ENCODE measurements at places on chromosomes 2 and 18. TPM values are rescaled to one million over a fixed set of nuclear protein-coding genes. Genes with fewer than 3 reads are reported as not detected.

ADD2 gene
- total RNA-seq: 4.7 TPM

RTP5 gene
- 1.2 TPM for total RNA-seq

MAB21L4 gene
- total RNA-seq: not detected

STAM2 gene
- total RNA-seq: 20.8 TPM

GRCh38 chr2:60520917-60521539 is 32.4 kb downstream of the BCL11A start:
- no peaks in the 10 kb centered on the region for H3K36me3 ChIP-seq
- DNase-seq: no peak
- H3K4me1 ChIP-seq: peaks cover 14% of the 10 kb centered on the region
- peaks cover 4% of the 10 kb centered on the region for H3K27me3 ChIP-seq

DNA sequence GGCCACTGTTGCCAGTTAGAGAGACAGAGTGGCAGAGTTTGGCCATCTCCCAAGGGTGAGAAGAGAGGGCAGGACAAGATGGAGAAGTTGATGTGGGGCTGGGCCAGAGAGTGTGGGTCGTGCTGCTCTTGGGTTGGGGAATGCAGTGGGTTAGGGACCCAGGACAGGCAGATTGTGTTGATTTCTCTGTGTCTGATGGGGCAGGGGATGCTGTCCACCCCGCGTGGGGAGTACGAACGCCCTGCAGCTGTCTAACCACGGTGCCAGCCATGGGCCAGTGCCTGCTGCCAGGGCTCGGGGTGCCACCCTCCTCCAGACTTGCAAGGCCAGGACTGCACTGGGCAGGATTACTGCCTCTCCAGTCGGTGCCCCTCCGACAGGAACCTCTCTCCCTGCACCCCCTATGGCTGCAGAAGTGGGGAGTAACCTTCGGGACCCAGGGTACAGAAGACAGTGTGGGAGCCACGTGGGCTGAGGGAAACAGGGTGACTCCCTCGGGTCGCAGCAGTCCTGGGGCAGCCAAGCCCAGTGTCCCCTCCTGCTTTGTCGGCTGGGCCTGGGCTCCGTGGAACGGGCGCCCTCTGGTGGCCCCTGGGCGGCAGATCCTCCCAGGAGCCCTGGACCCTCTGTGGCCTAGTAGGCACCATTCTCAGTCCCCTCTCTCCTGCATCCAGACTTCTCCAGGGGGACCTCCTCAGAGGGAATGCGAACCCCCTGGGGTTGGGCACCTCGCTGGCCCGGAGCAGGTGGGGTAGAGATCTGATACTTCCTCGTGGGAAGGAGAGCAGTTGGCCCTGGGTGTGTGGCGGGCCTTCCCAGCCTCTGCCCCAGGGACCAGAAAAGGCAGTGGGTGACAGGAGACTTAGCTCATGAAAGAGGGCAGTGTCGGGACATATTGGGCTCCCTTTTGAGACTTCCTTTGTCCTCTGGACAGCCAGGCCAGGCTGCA is 2.7 kb downstream of the GPC1 start:
- H3K27me3 ChIP-seq: peaks cover 50% of the 10 kb centered on the region
- H3K4me1 ChIP-seq: no peaks in the 10 kb centered on the region
- H3K36me3 ChIP-seq: no peaks in the 10 kb centered on the region
- no peak overlapping the region for H3K4me3 ChIP-seq
- no peak overlapping the region for H3K27ac ChIP-seq
- DNase-seq: no peak

SLC11A1 gene
- total RNA-seq: 0.79 TPM

- H3K36me3 ChIP-seq: no peaks in the 10 kb centered on the region
- H3K27me3 ChIP-seq: no peaks in the 10 kb centered on the region
- DNase-seq: no peak
- H3K4me1 ChIP-seq: no peaks in the 10 kb centered on the region
- H3K4me3 ChIP-seq: no peak overlapping the region
Measured at GRCh38 chr18:8084160-8084559, 517.0 kb downstream of the PTPRM start.

- no peak overlapping the region for H3K4me3 ChIP-seq
- no peaks in the 10 kb centered on the region for H3K4me1 ChIP-seq
- no peaks in the 10 kb centered on the region for H3K27me3 ChIP-seq
- no peak for DNase-seq
- peaks cover 14% of the 10 kb centered on the region for H3K36me3 ChIP-seq
Measured at GRCh38 chr2:240503375-240503774, 54.4 kb downstream of the ANKMY1 start.

GRCh38 chr2:61015976-61016375 is 1.5 kb upstream of the PEX13 start:
- H3K27ac ChIP-seq: no peak overlapping the region
- no peaks in the 10 kb centered on the region for H3K27me3 ChIP-seq
- no peak for DNase-seq
- H3K4me3 ChIP-seq: no peak overlapping the region
- H3K36me3 ChIP-seq: no peaks in the 10 kb centered on the region

HOXD3 gene
- total RNA-seq: not detected

GRCh38 chr2:161131804-161132203 is 28.4 kb upstream of the TANK start:
- H3K27ac ChIP-seq: no peak overlapping the region
- no peak for DNase-seq
- peaks cover 17% of the 10 kb centered on the region for H3K4me1 ChIP-seq
- H3K36me3 ChIP-seq: no peaks in the 10 kb centered on the region
- H3K27me3 ChIP-seq: no peaks in the 10 kb centered on the region

TUBA4A gene
- 115 TPM for total RNA-seq

DNA sequence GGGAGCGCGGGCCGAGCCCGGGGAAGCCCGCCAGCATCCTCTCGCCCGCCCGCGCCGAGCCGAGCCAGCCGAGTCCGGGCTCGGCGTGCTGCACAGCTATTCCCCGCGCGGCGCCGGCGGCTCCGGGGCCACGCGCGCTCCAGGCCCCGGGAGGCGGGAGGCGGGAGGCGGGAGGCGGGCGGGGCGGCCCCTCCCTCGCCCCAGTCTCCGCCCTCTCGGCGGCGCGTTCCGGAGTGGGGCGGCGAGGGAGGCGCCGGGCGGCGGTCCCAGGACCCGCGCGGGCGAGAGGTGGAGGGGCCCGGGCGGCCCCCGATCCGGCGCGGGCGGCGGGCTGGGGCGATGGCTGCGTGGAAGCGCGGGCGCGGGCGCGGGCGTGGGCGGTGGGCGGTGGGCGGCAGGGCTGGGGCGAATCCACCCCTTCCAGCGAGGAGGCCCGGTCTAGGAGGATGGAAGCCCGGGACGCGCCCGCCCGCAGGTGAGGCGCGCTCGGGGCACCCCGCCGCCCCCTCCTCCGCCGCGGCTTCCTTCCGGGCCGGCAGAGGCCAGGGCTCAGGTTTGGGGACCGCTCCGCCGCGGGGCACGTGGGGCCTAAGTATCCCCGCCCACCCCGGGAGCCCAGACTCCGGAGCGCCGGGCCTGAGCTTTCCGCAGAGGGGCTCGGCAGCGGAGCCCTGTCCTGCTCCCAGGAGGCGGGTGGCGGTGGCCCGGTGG is at the start of gene ADCY3:
Gene ADCY3 (minus strand): TSS at position 140 of the 711 bp plus-strand sequence. CDS start 1,250 bp downstream, outside the sequence.
- H3K4me3 ChIP-seq: peak within 1 kb of the TSS; percentile 83
- H3K27ac ChIP-seq: peak within 1 kb of the TSS; percentile 16
- H3K36me3 ChIP-seq: no peaks in the 10 kb centered on the region
- DNase-seq: peak; percentile 46
- H3K27me3 ChIP-seq: peaks cover 7% of the 10 kb centered on the region

GAREM1 gene
- total RNA-seq: 0.30 TPM

FOXI3 gene
- not detected for total RNA-seq

TTR gene
- not detected for total RNA-seq

ALPI gene
- total RNA-seq: not detected

CCDC93 gene
- 55.3 TPM for total RNA-seq

KYNU gene
- 0.66 TPM for total RNA-seq

OR6B2 gene
- not detected for total RNA-seq

MBD1 gene
- 98.2 TPM for total RNA-seq

DNA sequence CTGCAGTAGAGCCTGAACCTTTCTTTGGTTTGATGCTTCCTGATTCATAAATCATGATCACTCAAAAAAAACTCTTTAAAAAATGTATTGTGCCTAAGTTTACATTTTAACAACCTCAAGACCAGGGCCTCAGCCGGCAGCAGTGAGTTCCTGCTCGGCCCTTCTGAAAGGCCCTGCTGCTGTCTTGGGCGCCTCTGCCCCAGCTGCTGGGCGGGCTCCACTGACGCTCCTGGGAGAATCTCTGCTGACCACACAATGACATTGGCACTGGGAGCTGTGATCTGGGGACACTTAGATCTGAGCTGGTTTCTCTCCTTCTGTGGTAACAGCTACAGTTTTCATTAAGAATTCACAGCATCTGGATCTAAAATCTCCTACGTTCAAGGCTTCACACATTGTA is 25.7 kb downstream of the TPO start:
- no peaks in the 10 kb centered on the region for H3K36me3 ChIP-seq
- H3K4me1 ChIP-seq: no peaks in the 10 kb centered on the region
- DNase-seq: no peak
- H3K27ac ChIP-seq: no peak overlapping the region

- H3K4me1 ChIP-seq: no peaks in the 10 kb centered on the region
- no peak overlapping the region for H3K27ac ChIP-seq
- DNase-seq: no peak
- no peak overlapping the region for H3K4me3 ChIP-seq
- no peaks in the 10 kb centered on the region for H3K36me3 ChIP-seq
- no peaks in the 10 kb centered on the region for H3K27me3 ChIP-seq
Measured at GRCh38 chr2:227451655-227451992, 20.3 kb upstream of the AGFG1 start.

TRABD2A gene
- 219 TPM for total RNA-seq

GRCh38 chr2:199862788-199863187 is 11.8 kb upstream of the FTCDNL1 start:
- no peak overlapping the region for H3K27ac ChIP-seq
- no peaks in the 10 kb centered on the region for H3K36me3 ChIP-seq
- no peaks in the 10 kb centered on the region for H3K4me1 ChIP-seq

GRCh38 chr2:208265371-208265800 is 669 bp upstream of the PIKFYVE start:
- H3K4me1 ChIP-seq: peaks cover 30% of the 10 kb centered on the region
- peak overlapping the region; percentile 74 for H3K27ac ChIP-seq
- no peaks in the 10 kb centered on the region for H3K27me3 ChIP-seq
- peak; percentile 52 for DNase-seq
- H3K36me3 ChIP-seq: no peaks in the 10 kb centered on the region

ACADL gene
- total RNA-seq: not detected

NGEF gene
- total RNA-seq: 0.19 TPM

DNA sequence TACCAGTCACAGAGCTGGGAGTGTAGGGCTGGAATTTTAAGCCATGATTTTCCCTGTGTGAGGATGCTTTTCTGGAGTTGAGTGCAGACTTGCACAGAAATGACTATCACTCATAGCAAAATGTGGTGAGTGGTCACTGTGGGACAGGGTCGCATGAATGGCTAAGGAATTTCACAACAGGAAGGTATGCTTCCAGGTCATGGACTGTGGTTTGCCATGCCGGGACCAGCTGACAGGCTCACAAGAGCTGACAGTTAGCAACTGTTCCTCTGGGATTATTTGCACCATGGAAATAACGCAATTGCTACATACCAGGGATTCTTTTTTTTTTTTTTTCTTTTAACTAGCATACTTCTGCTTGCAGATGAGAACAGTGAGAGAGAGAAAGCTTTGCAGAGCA is 3.8 kb upstream of the UXS1 start:
- no peak overlapping the region for H3K4me3 ChIP-seq
- H3K4me1 ChIP-seq: peaks cover 6% of the 10 kb centered on the region
- DNase-seq: no peak
- peaks cover 4% of the 10 kb centered on the region for H3K27me3 ChIP-seq
- no peak overlapping the region for H3K27ac ChIP-seq

- peaks cover 15% of the 10 kb centered on the region for H3K4me1 ChIP-seq
- H3K4me3 ChIP-seq: no peak overlapping the region
- H3K36me3 ChIP-seq: no peaks in the 10 kb centered on the region
Measured at GRCh38 chr18:44761812-44762211, 81.1 kb downstream of the SETBP1 start.

SNORC gene
- total RNA-seq: 3.2 TPM

- DNase-seq: no peak
- H3K27me3 ChIP-seq: no peaks in the 10 kb centered on the region
- no peaks in the 10 kb centered on the region for H3K36me3 ChIP-seq
- peaks cover 39% of the 10 kb centered on the region for H3K4me1 ChIP-seq
- H3K27ac ChIP-seq: peak overlapping the region; percentile 90
Measured at GRCh38 chr2:191020742-191021381, 6.9 kb upstream of the STAT1 start.

GRCh38 chr18:7980656-7981055 is 413.5 kb downstream of the PTPRM start:
- H3K27ac ChIP-seq: no peak overlapping the region
- H3K36me3 ChIP-seq: no peaks in the 10 kb centered on the region
- H3K4me1 ChIP-seq: no peaks in the 10 kb centered on the region
- no peak overlapping the region for H3K4me3 ChIP-seq

GRCh38 chr18:22838221-22838620 is 94.9 kb upstream of the RBBP8 start:
- H3K36me3 ChIP-seq: no peaks in the 10 kb centered on the region
- H3K27me3 ChIP-seq: no peaks in the 10 kb centered on the region
- H3K4me3 ChIP-seq: no peak overlapping the region

DNA sequence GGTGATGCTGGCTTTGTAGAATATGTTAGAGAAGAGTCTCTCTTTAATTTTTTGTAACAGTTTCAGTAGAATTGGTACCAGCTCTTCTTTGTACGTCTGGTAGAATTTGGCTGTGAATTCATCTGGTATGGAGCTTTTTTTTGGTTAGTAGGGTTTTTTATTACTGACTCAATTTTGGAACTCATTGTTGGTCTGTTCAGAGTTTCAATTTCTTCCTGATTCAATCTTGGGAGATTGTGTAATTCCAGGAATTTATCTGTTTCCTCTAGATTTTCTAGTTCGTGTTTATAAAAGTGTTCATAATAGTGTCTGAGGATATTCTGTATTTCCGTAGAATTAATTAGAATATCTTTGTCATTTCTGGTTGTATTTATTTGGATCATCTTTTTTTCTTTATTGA is 943.5 kb downstream of the TRIB2 start:
- no peak overlapping the region for H3K27ac ChIP-seq
- H3K36me3 ChIP-seq: no peaks in the 10 kb centered on the region
- no peaks in the 10 kb centered on the region for H3K4me1 ChIP-seq
- no peak overlapping the region for H3K4me3 ChIP-seq
- no peaks in the 10 kb centered on the region for H3K27me3 ChIP-seq

Measured in T-cell (primary cell).